ENCODE measurements at places on chromosomes 2 and 18.

DNA sequence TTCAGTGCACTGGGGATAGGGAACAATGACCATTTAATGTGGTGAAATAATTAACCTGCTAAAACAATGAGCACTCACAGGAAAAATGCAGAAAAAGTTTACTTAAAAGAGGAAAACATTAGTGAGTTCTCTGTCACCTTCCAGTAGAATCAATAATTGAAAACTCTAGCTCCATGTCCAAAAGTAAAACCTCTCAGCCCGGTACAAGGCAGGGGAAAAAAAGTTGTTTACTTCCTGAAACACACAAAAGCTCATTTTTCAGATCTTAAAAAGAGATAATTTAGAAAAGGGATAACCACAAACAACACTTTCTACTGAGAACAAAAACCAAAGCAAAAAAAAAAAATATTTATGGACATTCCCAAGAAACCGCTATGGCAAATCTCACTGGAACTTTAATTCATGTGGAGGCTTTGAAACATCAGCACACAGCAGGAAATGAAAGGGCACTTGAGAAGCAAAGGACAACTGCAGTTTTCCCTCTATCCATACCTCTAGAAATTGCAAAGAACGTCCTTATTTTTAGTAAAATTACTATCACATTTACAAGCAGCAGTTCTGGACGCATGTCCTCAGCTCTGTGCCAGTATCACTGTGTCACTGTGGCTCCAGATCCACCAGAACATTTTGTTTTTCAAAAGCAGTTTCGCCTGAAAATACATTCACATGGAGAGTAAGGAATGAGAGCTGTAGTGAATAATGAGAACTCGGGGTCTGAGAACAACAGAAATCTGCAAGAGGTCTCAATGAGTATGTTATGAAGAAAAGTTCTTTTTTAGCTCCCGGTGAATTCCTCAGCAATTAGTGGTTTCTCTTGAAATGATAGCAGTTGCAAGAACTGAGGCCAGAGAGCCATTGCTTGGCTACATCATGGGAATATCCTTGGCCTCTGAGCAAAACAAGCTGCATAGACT, 44.7 kb upstream of the DNAH7 start:
- DNase-seq = peak; percentile 72

DNA sequence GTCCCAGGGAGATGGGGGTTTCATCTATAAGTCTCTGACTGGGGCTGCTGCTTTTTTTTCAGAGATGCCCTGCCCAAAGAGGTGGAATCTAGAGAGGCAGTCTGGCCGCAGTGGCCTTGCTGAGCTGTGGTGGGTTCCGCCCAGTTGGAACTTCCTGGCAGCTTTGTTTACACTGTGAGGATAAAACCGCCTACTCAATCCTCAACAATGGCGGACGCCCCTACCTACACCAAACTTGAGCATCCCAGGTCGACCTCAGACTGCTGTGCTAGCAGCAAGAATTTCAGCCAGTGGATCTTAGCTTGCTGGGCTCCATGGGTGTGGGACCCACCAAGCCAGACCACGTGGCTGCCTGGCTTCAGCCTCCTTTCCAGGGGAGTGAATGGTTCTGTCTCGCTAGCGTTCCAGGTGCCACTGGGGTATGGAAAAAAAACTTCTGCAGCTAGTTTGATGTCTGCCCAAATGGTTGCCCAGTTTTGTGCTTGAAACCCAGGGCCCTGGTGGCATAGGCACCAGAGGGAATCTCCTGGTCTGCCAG, 152.6 kb upstream of the CYP26B1 start:
- DNase-seq = no peak

DNA sequence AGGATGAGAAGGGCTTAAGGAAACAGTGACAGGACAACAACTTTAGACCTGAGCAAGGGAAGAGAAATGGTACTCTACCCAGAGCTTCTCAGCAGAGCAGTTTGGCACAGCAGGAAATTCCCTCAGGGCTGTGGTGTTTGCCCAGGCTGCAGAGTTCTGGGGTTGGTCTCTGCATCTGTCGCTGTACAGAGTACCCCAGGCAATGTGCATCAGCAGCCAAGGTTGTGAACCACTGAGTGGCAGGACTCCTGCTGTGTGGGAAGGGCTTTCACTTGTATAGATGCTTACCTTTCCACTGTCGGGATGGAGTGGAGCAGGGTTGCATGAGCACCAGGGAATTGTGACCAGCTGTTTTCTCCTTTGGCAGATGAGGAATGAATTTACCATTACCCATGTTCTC, 21.2 kb downstream of the STAMBP start:
- no peak for DNase-seq

- DNase-seq = no peak
These were observed 154.1 kb downstream of the VAPA start for GRCh38 chr18:10067670-10068659.

GRCh38 chr18:74429096-74429495, 28.0 kb downstream of the DIPK1C start:
- no peak for DNase-seq

DNA sequence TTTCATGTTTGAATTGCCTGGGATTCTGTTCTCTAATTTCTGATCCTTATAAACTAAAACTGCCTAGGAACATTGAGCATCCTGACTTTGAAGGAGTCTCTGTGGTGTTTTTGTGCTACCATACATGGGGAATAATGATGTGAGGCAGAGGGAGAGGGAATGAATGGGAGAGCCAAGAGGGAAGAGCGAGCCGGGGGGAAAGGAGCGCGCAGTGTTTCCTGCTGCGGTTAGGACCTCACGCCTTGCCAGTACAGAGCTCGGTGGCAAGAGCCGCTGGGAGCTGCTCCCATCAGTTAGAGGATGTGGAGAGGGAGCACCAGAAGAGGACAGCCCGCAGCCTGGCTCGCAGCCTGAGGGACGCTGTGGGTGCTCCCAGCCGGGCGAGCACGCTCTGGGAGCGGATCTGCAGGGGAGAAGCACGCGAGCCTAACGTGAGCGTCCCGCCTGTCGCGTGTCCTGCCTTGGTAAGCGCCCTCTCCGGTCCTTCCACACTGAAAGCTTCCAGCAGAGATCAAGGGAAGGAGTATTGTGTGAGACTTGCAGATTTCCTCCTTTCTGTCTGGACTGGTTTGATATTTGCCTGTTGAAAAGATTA, 114.7 kb downstream of the FAM210A start:
- DNase-seq = no peak

GRCh38 chr2:197821550-197822289, 17.3 kb downstream of the PLCL1 start:
- no peak for DNase-seq

- DNase-seq = no peak
These were observed 58.3 kb downstream of the MRPL33 start for GRCh38 chr2:27829791-27830190.

DNA sequence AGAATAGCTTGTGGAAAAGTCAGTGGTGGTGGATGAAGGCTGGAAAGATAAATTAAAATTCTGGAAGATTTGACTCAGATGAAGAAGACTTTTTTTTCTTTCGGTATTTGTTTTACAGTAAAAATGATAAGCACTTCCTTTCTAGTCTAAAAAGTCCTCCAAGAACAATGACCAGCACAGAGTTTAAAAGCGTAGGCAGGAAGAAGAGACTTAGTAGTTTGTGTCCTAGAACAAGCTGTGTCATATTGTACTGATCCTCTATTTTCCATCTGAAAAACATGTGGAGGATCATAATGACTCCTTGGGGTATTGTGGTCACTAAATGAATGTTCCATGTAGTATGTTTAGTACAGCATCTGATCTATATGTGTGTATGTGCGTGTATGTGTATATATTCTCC, 132.4 kb upstream of the FSHR start:
- DNase-seq = no peak

DNA sequence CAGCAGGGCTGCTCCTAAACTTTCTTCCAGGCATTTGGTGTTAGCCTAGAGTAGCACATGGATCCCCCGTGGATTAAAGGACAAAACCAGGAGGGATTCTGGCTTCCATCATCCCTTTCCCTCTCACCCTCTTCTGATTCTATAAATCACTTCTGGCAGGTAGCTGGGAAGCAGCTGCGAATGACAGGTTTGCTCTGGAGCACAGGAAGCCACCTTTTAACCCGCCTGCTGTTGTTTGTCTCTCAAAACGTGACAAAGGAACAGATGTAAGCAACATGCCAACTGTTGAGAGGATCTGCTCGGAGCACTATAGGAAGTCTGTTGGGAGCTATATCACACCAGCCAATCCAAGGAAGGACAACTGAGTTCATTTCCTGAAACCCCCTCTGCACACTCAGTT, 101.9 kb downstream of the ACTR2 start:
- DNase-seq = no peak

GRCh38 chr18:21865043-21865442, 124.5 kb downstream of the MIB1 start:
- peak; percentile 39 for DNase-seq

DNA sequence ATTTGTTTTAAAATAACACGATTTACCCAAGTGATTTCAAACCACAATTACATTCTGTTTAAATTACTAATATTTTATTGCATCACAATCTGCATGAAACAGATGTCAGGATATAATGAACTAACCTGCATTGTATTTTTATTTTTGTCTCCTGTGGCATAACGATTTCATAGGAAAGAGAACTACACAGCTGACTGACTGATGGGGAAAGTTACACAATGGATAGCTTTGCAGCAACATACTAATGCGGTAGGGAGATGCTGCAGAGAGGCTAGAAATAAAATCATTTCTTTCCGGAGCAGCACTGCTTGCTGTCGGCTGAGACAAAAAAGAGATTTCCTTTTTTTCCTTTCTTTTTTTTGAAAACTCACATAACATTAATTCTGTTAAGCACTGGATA, 36.9 kb downstream of the SCN1A start:
- DNase-seq = no peak

GRCh38 chr2:84888401-84889276, 7.8 kb upstream of the TRABD2A start:
- peak; percentile 26 for DNase-seq

GRCh38 chr2:232981767-232982360, 31.2 kb downstream of the NGEF start:
- no peak for DNase-seq

DNA sequence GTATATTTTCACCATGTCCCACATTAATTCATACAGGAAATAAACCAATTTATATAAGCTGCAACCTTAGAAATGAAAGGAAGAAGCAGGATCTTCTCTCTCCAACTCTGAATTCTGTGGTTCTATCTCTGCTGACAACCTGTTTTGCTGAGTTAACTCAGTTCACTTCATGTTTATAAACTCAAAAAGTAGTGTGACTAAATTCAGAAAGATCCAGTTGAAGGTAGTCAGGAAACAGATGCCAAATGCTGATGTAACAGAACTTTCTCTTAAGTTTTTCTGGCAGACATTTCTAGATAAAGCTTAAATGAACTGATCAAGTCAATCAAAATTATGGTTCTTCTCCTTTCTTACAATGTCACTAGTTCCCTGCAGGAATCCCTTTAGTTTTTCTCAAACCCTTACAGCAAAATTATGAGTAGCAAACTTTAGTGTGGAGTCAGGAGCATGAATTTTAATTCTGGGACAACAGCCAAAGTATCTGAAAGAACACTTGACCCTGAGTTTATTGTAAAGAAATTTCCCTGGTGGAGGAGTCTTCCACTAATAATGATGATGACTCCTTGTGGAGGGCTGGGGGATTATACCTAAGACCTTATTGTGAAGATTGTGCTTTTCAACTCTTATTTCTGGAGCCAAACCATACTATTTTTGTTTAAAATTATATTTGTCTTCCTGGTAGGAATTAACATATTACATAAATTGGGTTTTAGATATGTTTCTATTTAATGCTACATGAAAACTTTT, 216.9 kb downstream of the MYO3B start:
- no peak for DNase-seq

DNA sequence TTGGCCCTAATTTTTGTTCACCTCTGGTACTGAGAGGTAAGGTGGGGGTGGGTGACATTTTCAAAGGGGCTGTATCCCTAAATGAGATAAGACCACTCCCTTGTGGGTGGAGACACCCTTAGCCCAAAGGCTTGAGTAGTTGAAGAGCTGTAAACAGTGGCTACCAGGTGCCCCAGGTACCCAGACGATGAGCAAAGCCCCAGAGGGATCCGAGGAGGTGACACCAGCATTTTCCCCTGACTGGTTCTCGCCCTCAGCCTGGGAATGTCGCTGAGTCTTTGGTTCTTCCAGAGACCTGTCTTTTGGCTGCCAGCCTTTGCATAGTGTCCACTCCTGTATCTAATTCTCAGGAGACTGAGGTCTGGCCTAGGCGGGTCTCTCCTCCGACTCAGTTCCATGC, 36.5 kb downstream of the RRM2 start:
- DNase-seq = no peak

- peak; percentile 5 for DNase-seq
These were observed 26.6 kb upstream of the SLC14A2 start for GRCh38 chr18:45588376-45589355.

DNA sequence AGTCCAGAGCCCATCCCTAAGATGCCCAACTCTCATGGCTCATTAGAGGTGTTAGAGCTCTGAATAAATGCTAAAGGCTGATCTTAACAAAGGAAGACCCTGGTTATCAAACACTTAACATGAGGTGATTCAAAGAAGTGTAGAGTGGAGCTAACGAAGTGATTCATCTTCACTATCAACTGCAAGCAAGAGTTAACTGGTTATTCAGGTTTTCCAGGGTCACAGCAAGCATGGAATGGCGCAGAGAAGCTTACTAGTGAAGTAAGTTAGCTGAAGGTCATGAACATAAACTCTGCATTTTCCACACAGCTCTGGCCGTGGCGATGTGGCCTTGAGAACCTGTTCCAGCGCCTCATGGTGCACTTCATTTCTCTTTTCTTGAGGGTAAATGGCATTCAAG, 17.0 kb downstream of the RND3 start:
- DNase-seq = no peak

DNA sequence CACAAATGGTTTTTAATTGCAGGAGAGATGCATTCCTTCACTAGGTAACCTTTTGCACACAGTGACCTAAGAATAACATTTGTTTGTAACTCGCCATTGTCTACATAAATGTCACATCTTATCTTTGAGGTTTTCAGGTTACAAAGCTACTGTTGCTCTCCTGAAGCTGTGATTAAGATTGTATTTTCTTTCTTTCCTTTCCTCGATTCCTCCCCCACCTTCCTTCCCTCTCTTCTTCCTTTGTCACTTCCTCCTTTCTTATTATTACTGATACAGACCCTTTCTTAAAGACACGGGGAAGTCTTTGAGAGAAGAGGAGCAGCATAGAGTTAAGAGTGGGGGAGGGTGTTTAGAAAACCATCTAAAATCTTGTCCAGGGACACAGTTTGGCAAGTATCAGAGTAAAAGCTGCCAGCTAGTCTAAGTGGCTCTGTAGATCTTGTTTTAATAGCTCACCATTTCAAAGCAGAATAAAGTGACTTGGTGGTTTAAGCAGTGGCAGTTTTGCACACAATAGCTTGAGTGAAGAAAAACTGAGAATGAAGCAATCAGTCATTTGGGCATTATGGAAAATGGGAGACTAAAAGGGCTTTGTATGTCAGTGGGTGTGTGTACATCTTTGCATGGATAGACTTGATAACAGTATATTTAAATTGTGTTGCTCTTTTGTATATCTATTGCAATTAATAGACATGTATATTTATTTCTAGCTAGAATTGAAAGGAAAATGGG, 10.9 kb downstream of the CERS6 start:
- no peak for DNase-seq

DNA sequence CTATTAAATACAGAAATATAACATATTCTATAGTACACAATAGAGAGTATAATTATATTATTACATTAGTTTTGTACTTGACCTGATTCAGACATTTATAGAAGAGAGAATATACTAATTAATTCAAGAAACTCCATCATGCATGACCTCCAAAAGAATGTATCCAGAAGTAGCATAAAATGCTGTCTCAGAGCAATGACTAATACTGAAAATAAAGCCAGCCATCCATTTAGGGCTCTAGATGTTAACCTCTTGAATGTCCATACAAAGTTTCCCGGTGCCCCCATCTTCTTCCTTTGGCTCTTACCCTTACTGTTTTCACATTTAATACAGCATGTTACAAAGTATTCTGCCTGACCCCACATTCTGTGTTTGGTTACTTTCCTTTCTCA, 102.0 kb downstream of the ARHGAP15 start:
- peak; percentile 4 for DNase-seq

Measured in A172 (cell line).